ENCODE measurements at places on chromosomes 2 and 18.

DNA sequence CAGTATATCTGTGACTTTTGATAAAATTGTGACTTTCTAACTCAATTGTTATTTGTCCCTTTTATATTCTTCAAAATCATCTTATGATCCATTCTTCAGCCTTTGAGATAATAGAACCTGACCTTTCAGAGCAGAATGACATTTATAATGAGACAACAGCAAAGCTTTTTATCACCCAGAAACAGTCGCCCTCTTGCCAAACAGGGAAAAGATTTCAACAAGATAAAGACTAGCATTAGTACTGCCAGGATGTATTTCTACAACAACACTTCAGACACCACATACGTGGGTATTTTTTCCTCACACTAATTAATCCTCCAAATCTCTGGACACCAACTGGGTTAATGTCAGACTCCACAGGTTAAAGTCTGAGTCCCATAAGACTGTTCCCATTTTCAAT is 249.0 kb downstream of the ZNF804A start:
- no peak for DNase-seq

DNA sequence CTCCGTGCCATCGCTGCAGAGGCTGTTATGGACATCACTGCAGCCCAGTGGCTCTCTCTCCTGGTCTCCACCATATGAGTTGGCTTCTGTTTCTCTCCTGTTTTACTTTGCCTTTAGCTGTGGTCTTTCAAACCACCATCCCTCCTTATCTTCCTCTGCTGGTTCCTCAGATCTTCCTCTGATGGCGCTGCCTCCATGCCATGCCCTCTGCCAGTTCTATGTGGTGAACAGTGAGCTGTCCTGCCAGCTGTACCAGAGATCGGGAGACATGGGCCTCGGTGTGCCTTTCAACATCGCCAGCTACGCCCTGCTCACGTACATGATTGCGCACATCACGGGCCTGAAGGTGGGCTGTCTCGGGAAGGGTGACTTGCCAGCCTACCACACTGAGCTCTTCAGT is 13.1 kb downstream of the TYMS start:
- no peak for DNase-seq

- no peak for DNase-seq
Observed at GRCh38 chr2:48127612-48128191, 221.4 kb upstream of the FBXO11 start.

- no peak for DNase-seq
Observed at GRCh38 chr2:3654011-3654410, 4.0 kb upstream of the ALLC start.

DNA sequence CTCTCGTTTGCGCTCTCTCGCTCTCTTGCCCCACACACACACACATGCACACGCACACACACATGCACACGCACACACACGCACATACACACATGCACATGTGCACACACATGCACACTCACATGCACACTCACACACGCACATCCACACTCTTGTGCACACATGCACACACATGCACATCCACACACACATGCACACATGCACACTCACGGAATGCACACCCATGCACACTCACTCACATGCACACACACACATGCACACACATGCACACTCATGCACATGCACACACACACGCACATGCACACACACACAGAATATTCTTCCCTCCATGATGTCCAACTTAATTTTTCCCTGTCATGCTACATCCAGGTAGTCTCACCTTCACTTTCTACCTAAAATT is 360.1 kb downstream of the DCC start:
- no peak for DNase-seq

- no peak for DNase-seq
Observed at GRCh38 chr2:223832241-223832903, 5.0 kb downstream of the AP1S3 start.

DNA sequence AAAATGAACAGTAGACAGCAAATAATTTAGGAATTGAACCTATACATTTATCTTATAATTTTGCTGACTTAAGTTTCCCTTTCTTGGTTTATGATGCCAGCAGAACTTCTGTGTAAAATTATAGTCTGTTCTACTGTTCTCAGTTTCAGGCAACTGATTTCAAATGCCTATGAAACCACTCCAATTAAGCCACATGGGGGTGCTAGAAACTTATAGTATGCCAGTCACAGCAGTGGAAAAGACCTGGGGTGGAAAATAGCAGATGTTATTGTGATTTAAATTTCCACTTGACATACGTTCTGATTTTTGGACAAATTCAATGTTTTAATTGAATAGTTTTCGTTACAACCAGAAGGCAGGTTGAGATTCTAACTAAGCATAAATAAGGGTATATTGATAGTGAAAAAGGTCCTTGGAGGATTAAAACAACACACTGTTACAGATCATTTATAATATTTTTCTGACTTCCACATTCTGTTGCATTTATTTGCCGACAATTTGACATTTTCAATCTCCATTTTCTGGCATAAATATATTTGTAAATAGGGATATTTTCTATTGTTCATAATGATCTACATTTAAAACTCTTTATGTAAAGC is 61.4 kb downstream of the CPS1 start:
- DNase-seq, result peak; percentile 18

DNA sequence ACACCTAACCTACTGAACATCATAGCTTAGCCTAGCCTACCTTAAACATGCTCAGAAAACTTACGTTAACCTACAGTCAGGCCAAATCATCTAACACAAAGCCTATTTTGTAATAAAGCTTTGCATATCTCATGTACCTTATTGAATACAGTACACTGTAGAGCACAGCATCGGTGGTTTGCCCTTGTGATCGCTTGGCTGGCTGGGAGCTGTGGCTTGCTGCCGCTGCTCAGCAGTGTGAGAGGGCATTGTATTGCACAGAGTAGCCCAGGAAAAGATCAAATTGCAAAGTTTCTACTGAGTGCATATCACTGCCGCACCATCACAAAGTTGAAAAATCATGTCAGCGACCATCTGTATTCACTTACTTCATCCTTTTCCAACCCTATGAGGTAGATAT is 62.3 kb upstream of the NCK2 start:
- DNase-seq, result no peak

All from colonic mucosa (tissue), 4 donors.